ENCODE measurements at places on chromosomes 13 and 19.

DNA sequence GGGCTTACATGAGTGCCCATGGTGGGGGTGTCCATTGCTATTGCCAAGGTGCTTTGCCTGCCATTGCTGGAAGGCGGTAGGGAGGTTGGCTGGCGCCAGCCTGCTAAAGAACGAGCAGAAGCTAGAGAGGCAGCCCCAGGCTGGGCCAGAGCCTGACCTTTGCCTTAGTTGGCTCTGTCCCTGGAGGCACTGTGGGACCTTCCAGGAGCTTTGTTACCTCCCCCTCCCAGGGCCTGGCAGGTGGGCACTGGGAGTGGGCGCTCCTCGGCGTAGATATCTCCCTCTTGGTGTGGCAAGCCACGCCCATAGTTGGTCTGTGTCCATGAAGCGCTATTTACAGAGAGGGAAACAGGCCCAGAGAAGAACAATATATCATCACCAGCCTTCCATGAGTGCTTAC lies 2.3 kb upstream of the SLC25A42 start:
- peak; percentile 51 for DNase-seq

- no peak for DNase-seq
These were observed 13.6 kb downstream of the CFD start for GRCh38 chr19:873084-873483.

GRCh38 chr19:2680808-2681207 lies 21.7 kb downstream of the GNG7 start:
- DNase-seq, result no peak

- no peak for DNase-seq
These were observed 665 bp downstream of the VASP start for GRCh38 chr19:45507872-45508416.

DNA sequence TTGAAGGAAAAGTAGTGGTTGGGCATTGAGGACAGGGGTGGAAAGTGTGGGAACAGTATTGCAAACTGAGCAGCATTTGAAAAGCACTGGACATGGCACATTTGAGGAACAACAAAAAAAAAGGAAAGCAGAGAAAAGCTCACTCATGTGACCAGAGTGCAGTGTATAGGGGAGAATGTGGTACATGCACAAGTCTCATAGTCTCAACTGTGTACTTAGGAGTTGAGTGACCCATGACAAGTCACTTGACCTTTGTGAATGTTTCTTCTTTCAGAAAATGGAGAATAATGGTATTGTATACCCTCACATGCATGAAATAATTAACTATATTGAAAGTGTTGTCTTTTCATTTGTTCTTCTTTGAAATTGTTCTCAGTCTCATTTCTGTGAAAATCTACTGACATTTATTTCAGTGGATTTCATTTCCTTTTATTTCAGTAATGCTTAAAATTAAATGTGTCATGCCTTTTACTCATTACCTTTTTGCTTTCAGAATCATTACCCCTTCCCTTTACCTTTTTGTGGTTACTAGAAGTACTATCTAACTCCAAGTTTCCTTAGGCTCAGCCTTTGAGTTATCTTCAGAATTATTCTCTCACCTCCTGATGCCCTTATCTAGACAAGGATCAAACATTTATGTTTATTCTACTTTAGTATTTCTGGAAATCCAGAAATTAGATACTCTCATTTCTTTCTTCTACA lies 79.1 kb upstream of the MLNR start:
- no peak for DNase-seq

- no peak for DNase-seq
These were observed 21.9 kb downstream of the CEBPA start for GRCh38 chr19:33280351-33280921.

DNA sequence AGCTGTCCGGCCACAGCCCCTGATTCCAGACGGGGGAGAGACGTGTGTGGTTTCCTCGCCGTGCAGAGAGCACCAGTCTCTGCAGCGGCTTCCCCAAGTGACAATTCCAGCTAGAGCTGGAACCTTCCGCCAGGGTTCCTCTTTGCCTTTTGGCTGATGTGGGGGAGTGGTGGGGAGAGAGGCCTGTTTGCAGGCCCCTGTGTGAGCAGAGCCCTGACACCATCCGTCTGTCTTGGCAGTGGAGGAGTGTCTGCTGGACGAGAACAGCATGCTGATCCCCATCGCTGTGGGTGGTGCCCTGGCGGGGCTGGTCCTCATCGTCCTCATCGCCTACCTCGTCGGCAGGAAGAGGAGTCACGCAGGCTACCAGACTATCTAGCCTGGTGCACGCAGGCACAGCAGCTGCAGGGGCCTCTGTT lies 25.0 kb downstream of the LAMP1 start:
- DNase-seq, result no peak

DNA sequence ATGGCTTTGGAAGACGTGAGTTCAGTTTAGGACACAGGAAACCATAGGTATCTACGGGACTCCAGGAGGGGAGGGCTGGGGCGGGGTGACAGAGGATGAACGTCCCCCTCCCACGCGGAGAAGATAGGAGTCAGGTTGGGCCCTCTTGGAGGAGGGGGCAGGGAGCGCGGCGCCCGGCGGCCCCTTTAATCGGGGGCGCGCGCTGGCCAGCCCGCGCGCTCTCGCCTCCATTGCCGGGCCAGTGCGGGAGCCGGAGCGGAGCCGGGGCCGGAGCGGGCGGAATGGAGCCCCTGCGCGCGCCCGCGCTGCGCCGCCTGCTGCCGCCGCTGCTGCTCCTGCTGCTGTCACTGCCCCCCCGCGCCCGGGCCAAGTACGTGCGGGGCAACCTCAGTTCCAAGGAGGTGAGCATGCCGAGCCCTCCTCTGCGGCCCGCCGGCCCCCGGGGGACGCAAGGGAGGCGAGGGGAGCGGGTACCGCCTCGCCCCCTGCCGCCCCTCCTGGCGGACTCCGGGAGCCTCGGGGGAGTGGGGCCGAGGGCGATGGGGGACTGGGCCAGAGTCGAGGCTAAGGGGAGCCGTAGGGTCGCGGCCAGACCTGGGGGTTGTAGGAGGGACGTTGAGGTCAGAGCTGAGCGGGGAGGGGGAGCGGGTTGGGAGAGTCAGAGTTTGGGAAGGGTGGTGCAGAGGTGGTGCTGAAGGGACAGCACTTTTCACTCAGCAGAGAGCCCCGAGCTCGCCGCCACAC lies at the start of gene TMEM145:
TMEM145 (plus strand) TSS at position 214 of the 744 bp plus-strand sequence; CDS start at position 282, 68 bp downstream.
- no peak for DNase-seq

- DNase-seq, result no peak
These were observed 2.4 kb downstream of the SIGLECL1 start for GRCh38 chr19:51253088-51253806.

GRCh38 chr13:51825165-51825592 lies 19.8 kb downstream of the TMEM272 start:
- DNase-seq, result no peak

DNA sequence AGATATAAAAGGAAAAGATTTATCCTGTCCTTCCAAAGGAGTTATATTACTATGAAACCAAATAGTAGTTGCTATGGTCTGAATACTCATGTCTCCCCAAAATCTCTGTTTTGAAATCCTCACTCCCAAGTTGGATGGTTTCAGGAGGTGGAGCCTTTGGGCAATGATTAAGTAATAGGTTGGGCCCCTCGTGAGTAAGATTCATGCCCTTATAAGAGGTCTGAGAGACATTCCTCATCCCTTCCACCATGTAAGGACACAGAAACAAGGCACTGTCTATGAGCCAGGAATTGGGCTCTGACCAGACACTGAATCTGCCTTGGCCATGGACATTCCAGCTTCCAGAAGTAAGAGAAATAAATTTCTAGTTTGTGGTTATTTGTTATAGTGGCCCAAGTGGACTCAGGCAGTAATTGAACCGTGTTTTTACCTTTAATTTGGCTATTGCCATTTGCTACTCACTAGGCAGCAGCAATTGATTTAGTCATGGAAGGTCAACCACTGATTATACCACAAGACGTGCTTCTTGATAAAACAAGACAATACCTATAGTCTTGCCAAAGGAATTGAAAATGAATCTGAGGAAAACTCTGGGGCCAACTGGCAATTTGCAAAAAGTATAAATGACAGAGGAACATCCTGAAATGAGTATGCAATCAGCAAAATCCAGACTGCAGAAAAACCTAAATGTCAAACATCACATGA lies 717.4 kb upstream of the SPRY2 start:
- no peak for DNase-seq

GRCh38 chr19:30846102-30846501 lies 473.9 kb downstream of the ZNF536 start:
- no peak for DNase-seq

- no peak for DNase-seq
These were observed 65.6 kb downstream of the WASF3 start for GRCh38 chr13:26623125-26623524.

- DNase-seq, result no peak
These were observed 13.8 kb downstream of the METTL21C start for GRCh38 chr13:102680842-102681740.

DNA sequence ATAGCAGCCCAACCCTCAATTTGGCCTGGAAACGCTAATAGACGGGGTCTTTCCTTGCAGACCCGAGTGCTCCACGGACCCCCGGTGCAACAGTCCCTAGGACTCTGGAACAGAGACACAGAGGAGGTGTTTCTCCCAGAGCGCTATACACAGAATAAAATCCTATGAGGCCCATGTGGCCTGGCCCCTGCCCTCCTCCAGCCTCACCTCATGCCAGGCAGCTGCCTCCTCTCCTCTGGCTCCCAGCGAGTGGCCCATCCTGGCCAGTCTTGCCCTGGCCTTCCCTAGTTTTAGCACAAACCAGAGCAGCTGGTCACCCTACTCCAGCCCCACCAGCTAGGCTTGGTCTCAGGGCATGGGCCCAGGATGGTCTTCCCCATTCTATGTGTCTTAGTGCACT lies 20.3 kb downstream of the POP4 start:
- no peak for DNase-seq

DNA sequence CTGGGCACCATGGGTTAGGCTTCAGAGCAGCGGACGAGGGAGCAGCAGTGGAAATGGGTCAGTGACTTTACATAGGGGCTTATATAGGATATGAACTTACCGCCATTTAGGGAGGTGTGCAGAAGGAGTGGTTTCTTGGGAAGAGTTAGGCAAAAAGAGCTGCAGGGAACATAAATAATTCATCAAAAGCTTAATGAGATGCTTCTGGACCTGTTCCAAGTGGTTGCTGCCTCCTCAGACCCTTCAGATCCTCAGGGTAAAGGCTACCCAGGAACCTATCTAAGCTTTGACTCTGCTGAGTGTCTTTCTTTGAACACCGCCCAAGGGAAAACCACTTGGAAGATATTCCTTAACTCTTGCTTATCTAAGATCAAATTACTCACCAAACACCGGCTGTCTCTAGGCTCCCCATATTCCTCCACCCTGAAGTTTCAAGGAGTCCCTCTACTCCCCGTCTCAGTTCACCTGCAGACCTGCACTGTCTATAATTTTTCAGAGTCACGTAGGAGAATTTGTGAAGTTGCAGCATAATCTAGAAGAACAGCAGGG lies at the start of gene IGFL4:
IGFL4 (minus strand) TSS at position 51 of the 549 bp plus-strand sequence; CDS start at position 11, 40 bp downstream.
- DNase-seq, result no peak

DNA sequence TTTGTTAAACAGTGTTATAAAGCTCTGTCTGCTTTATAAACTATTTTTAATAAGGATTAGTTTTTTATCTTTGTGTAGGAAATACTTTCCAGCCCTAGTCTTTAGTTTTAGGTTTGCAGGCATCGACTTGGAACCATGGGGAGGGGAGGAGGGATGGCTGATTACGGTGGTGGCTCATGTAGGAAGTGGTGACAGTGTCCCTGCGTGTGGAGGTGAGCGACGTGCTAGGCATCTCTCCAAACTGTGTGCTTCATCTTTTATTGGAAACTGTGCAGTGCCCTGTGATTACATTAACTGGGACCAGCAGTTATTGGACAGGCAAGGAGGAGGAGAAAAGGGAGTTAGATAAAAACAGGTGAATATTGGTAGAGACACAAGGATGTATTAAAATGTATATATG lies 203.8 kb downstream of the ATP8A2 start:
- DNase-seq, result no peak

DNA sequence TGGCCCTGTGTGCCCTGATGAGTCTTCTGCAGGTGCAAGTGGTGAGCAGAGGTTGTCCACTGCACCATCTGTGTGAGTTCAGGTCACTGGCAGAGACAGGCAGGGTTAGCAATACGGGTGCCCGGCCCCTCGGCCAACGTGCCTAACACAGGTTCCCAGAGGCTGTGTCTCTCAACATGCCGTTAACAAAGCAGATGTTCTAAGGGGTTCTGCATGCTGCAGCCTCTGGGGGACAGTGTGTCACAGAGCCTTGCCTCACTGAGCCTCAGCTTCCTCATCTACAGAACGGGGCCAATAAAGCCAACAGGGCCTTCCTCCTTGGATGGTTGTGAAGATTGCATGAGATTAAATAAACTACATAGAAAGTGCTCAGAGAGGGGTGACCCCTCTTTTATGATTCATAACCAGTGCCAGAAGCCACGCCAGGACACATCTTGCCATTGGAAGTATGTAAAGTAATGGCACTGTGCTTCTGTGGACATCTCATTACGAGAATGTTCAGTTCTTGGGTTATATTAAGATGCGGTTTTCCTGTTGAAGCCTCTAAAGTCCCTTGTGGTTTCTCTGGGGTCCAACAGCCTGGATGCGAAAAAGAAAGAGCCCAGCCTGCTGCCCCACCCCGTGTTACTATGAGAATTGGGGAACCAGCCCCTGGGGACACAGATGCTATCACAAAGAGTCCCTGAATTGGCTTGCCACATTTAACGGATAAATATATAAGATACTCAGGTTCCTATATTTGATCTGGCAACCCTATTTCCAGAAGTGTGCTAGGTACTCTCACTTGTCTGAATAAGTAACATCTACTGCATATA lies 11.2 kb upstream of the ARHGEF18 start:
- no peak for DNase-seq

All from left ventricle myocardium inferior (tissue), 1 donor.